ENCODE measurements at places on chromosomes 3 and 15.

DNA sequence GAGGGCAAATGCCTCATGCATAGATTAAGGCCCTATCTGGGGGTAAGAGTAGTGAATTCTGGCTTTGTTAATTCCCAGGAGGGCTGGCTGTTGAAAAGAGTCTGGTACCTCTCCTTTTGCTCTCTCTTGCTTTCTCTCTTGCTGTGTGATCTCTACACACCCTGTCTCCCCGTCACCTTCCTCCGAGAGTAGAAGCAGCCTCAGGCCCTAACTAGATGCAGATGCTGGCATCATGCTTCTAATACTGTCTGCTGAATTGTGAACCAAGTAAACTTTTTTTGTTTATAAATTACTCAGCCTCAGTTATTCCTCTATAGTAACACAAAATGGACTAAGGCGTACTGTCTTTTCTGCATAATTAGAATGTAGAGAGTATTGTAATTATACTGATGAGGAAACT, 908.1 kb downstream of the DIPK2A start:
- DNase-seq: no peak

DNA sequence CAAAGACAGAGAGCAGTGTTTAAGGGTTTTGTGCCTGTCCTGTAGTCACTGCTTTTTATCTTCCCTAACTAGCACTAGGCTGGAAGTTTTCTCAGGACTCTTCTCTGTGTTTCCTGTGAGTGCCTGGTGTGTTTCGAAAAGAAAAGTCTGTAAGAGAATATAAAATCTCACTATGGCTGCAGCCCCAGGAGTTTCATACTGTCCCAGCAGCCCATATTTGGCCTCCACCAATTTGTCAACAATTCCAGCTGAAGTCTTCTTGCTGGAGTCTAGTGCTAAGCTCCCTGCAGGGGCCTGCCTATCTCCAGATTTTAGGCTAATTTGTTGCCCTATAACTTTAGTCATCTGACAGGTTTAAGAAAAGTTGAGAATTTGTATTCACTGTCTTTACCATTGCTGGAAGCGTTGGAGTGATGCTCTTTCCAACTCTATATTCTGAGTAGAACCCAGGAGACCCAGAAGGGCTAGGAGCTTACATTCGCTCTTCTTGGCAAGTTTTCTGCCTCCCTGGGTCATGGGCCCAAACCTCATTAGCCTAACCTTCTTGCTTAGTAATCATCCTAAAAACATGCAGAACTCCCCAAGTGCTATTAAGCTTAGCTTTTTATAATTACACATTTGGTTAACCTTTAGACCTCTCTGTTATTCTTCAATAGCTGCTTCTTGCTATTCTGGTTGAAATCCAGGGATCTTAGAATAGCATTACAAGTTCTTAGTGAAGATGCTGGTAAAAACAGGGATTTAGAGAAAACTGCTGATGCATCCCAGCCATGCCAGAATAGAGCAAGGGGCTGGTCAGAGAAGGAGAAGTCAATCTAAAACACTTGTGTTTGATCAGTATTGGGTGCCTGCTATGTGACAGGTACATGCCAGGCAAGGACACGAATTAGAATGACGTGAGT, 283.1 kb downstream of the NEK10 start:
- DNase-seq: no peak

GRCh38 chr3:9951598-9951961, 628 bp downstream of the PRRT3 start:
- no peak for DNase-seq

DNA sequence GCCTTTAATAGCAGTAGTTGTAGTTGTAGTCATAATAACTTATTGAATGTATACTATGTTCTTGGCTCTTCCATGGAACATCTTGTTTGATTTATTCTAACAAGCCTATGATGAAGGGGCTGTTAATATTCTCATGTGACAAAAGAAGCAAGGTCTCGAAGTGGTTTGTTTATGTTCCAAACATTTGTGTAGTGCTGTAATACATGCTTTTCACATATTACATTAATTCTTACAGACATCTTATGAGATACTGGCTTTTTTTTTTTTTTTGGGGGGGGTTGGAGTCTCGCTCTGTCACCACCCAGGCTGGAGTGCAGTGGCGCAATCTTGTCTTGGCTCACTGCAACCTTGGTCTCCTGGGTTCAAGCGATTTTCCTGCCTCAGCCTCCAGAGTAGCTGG, 252.3 kb downstream of the PTPRG start:
- no peak for DNase-seq

GRCh38 chr3:183262875-183263378, 9.9 kb downstream of the B3GNT5 start:
- DNase-seq: no peak

GRCh38 chr3:71499227-71499876, 84.2 kb downstream of the FOXP1 start:
- no peak for DNase-seq

GRCh38 chr3:116045314-116045713, 400.0 kb downstream of the LSAMP start:
- no peak for DNase-seq

DNA sequence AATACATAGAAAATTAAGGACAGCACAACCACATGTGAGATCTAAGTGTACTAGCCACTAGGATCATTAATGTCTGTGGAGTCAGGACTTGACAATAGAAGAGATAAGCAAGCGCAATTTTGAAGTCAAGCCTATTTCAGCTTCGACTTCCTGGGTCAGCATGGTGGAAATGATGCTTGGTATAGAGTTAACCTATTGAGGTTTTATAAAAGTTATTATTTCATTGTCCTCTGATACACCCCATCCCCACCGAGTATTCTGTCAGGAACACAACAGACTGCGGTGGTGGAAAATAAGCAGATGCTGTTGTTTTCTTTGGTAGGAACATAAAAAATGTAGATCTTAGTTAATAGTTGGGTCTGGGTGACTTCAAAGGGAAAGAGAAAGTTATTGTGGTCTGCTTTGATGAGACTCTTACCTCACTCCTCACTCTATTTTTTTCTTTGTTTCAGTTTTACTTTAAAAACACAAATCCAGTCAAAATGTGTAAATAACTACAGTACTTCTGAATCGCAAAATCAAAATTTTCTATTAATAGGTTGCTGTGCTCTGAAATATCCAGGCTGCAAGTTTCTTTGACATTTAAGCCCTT, 82.1 kb downstream of the IL5RA start:
- DNase-seq: no peak

DNA sequence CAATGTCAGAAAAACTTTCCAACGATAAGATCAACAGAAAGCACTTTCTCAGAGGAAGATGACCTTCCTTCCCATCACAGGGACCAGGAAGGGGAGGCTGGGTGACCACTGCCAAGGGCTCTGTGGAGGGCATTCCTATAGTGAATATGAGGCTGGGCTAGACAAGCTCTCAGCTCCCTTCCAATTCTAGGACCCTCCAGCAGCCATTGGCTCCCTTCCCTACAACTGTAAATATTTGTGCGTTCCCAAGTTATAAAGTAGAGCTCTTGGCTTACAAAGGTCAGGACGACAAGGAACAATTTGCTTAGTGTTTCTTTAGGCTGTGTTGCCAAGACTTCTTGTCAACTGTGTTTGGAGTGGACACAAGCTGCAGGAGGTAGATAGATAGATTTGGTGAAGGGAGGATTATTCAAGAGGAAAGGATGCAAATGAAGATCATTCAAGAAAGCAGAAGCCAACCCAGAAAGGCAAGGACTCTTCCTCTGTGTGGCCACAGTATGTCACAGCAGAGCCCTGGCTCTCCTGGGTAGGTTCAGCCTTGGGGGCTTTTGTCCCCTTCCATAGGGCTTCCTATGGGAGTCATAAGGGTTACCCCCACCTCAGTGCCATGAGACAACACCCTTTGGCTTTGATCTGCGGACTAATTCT, 223.6 kb upstream of the TLE3 start:
- no peak for DNase-seq
